ENCODE measurements at places on chromosomes 13 and 19.

GRCh38 chr13:25302121-25302520 is 696 bp downstream of the NUP58 start:
- no peak for DNase-seq

DNA sequence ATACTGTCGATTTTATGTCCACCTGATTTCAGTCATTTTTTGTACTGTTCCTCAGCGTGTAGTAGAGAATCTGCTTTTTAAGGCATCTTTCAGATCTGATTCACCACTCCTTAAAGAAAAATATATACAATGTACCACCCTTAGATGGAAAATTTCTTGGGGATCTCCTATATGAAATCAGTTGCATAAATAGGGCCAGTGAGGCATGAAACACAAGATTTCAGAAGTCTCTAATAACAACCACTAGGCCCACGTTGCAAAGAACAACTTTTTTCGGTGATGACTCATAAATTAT is 1.4 kb downstream of the USP12 start:
- DNase-seq, result no peak

GRCh38 chr19:850221-850978 is 1.7 kb upstream of the ELANE start:
- DNase-seq, result peak; percentile 95

DNA sequence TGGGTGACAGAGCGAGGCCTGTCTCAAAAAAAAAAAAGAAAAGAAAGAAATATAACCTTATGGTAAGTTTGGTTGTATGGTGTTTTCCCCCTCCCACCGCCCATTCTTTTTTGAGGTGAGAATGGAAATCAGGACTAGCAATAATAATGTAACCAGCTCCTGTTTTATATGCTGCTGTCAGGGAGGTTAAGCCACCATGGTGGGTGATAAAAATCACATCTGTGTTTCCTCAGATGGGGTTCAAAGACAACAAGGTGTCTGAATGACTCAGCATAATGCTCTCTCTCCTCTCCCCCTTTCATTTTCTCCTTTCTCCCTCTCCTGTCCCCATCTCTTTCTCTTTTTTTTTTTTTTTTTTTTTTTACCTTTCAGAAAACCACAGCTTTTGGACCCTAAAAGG is 28.3 kb upstream of the GARRE1 start:
- DNase-seq, result no peak

GRCh38 chr13:111893607-111894443 is 173.1 kb upstream of the SOX1 start:
- DNase-seq, result no peak

DNA sequence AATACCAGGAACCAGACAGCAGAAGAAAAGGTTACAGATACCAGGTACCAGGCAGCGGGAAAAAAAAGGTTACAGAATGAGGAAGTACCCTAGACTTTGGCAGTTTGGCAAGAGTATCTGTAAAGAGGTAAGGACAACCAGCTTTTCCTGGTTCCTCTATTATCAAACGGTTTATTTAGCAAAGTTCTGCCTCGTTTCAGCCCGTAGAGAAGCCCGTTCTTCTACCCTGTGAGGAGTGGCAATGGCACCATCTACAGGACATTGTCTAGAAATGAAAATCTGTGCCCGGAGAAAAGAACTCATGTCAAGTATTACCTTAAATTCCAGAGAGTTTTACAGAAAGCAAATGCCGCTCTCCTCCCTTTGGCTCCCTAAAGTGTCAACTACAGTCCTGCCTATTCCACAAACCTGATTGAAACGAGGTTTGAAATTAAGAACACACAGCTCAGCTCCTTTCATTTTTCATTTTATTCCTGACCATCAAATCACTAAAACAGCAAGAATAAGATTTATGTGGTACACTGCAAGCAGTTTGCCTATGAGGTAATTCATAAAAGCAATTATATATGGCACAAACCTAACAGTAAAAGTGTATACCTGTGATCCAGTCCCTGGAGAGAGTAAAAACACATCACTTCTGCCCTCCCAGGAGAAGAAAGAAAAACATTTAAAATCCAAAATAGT is 226.3 kb downstream of the SLC7A1 start:
- DNase-seq, result no peak

DNA sequence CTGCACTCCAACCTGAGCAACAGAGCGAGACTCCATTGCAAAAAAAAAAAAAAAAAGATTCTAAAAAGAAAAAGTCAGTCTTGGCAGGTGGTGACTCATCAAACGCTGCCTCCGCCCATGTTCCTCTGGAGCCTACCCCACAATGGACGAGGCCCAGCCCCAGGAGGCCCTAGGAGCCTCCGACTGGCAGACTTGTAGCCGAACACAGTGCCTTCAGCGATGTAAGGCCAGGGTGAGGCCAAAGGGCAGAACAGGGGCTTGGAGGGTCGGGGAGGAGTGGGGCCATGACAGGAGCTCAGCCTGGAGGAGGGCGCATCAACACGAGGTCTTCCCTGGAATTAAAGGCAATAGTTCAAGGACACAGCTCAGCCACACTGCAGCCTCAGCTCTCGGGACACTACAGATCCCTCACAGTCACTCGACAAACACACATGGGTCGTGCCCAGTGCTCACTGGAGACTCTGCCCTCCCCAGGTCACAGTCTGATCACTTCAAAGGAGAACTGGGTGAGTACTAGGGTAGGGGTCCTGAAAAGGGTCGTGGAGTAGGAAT is 5.1 kb downstream of the USE1 start:
- no peak for DNase-seq

- DNase-seq, result no peak
Observed at GRCh38 chr19:4415352-4415751, 12.9 kb downstream of the CHAF1A start.

DNA sequence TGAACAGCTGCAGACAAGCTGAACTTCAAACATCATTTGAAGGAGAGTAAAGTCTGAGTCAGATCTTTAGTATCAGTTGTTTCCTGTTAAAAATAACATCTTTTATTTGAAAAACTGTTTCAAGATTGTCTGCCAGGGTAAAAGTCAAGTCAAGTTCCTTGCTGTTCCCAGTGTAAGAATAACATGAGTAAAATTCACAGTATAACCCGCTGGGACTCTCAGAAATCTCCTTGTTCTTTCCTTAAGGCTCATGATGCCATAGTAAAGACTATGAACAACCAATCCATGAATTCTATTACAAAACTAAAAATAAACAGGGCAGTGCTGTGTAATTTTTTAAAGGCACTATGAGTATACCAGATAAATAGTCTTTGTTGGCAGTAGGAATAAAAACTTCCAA is 112.9 kb downstream of the IRS2 start:
- DNase-seq, result no peak

DNA sequence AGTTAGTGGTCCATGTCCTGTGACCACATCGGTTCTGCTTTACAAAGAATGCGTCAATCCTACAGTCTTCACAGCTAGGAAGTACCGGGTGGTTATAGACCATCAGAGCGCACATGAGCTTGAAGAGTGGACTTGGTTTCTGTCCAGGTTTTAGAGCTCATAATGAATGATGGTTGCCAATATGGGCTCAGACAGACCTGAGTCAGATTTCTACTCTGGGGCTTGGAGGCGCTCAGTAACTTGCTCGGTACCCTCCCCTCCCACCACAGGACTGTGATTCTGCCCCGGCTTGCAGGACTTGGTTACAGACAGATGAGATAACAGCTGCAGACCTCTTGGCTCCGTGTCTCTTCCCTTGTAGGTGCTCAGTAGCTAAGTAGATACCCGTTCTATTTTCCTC is 284.7 kb downstream of the TSHZ3 start:
- no peak for DNase-seq

GRCh38 chr13:19596086-19596485 is 34.8 kb upstream of the TPTE2 start:
- DNase-seq, result no peak

DNA sequence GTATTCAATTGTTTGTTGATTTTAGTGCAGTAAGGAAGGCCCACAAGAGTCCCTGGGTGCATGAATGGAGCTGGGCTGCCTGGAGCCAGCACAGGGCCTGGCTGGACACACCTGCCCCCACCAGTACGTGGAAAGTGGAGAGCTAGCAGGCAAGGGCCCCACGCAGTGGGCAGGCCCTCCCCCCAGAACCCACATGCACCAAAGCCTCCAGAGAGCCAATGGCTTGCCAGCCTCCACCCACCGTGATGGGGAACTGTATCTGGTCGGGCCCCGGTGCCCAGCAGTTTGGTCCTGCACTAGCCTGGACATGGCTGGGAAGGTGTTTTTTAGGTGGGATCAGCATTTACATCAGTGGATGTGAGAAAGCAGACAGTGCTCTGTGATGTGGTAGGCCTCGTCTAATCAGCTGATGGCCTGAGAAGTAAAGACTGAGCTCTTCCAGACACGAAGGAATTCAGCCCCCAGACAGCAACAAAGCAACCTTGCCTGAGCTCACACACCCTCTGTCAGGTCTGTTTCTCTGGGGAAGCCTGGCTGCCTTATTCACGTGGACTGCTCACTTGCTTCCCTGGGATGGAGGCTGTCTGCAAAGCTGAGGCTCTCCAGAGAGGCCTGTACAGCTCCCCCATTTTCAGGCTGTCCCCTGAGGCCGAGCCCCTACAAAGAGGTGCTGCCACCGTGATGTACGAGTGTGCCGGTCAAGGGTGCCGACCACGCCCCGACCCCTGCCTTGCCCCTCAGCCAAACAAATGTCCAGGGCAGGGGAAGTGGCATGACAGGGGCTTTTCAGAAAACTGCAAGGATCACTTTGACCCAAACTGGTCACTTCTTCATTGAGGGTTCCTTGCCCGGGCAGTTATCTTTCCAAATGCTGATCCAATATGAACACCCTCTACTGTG is 27.5 kb downstream of the RAB20 start:
- DNase-seq, result no peak

GRCh38 chr13:46341112-46341711 is 45.8 kb downstream of the RUBCNL start:
- DNase-seq, result no peak

DNA sequence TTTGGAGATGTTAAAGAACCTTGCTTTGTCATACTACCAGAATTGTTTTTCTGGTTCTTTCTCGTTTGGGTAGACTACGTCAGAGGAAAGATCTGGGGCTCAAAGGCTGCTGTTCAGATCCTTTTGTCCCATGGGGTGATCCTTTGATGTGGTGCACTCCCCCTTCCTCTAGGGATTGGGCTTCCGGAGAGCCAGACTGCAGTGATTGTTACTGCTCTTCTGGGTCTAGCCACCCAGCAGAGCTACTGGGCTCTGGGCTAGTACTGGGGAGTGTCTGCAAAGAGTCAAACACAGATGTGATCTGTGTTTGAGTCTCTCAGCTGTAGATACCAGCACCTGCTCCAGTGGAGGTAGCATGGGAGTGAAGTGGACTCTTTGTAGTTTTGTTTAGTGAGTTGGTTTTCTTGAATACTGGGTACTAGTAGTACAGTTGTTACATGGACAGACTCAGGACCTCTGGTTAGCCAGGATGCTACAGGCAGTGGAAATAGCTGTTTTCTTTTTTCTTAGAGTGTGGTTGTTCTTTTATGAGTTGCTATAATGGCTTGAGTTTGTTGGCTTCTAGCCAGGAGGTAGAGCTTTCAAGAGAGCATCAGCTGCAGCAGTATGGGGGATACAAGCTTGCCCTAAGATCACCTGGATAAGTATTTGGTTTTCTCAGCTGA is 34.4 kb downstream of the DNAJC15 start:
- DNase-seq, result no peak

- no peak for DNase-seq
Observed at GRCh38 chr13:77904031-77904430, 14.6 kb downstream of the EDNRB start.

DNA sequence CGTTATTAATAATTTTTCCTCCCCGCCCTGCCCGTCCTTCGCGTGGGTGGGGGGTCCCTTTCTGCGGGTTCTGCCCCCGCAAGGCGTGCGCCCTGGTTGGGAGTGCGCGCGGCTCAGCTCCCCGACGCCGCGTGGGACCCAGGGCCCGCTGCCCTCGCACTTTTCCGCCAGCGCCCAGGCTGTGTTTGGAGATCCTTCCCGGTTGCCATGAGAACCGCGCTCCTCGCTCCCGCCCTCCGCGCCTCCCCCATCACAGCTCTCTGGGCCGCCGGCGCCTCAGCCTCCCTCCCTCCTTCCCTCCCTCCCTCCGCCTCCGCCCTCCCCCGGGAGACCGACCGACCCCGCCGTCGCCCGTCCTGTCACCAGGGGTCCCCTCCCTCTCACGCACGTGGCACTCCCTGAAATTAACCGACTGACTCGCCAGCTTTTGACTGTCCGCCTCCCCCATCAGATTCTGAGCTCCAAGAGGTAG is 2.4 kb upstream of the SSBP4 start:
- DNase-seq, result peak; percentile 96

DNA sequence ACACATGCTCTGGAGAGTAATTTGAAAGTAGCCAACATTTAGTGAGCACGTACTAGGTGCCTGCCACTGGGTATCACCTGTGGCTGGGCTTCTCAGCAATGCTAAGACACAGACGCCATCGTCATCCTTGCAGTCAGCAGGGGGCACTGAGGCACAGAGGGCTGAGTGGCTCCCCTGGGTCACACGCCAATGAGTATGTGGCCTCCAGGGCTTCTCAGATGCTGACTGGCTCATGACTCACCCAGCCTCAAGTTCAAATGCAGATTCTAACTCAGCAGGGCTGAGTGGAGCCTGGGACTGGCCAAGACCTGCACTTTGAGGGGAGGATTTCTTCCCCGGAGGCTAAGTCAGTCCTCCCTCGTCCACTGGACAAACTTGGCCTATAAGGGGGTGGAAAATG is 115.1 kb upstream of the CACNA1A start:
- no peak for DNase-seq

DNA sequence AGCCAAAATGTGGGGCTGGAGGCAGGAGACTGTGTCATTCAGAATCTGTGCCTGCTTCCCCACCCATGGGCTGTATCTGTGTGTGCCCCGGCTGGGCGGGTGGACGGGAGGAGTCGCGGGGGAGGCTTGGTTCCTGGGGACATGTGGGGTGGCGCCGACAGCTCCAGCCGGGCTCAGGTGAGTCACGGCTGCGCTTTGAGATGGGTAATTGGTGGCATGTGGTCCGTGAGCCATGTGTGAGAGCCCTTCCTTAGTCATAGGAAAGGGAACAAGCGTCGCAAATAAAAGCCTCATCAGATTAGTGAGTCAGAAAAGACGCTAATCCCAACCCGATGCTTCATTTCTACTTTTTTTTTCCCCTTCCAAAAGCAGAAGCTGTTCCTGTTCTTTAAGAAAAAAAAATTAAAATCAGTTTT is 118.6 kb upstream of the ZNF536 start:
- DNase-seq, result no peak

DNA sequence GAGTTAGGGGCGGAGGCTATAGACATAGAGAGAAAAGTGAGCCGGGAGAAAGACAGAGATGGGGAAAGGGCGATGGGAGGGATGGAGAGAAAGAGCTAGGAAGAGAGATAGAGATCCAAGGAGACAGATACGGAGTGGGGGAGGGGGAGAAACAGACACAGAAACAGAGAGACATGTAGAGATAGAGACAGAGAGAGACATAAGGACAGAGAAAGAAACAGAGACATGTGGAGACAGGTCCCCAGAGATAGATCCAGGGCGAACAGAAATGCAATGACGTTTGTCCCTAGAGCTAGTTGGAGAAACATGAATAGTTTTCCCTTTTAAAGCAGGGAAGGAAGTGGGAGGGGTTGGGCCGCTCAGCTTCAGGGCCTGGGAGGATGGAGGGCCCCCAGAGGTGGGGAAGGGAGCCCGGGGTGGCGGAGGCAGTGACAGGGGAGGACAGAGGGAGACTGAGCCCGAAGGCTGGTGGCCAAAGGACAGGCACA is 4.6 kb downstream of the PPP1R14A start:
- DNase-seq, result peak; percentile 77

- no peak for DNase-seq
Observed at GRCh38 chr13:99191336-99191899, 9.2 kb upstream of the UBAC2 start.

All from Right ventricle myocardium inferior (tissue), 1 donor.